Ammon's horn (tissue), 1 donor: ENCODE measurements at places on chromosomes 4 and X.

DNA sequence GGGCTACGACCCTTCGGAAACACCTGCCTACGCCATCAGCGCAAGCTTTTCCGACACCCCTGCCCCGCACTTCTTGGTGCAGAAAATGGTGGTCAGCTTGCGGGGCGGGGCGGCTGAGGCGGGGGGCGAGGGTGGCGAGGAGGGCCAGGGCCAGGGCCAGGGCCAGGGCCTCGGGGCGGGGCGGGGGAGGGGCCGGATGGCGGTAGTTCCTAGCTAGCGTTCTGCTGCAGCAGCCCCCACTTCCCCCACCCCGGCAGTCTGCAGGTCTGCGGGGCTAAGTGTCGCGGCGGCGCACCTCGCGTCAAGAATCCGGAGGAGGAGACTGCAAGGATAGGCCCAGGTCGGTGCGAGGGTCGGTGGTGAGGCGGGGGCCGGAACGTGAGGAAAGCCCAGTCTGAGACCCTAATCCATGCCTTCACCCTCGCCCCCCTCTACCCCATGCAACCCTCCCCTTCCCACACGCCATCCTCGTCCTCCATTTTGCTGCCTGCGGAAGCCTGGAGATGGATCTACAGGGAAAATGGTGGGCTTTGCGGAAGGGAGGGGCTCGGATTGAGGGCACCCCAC, 600 bp downstream of the BEX4 start:
- DNase-seq, result peak; percentile 42

GRCh38 chr4:36280555-36280954, 861 bp upstream of the DTHD1 start:
- peak; percentile 66 for DNase-seq

GRCh38 chr4:10746371-10747171, 62.0 kb upstream of the CLNK start:
- peak; percentile 64 for DNase-seq

- no peak for DNase-seq
These were observed 24.4 kb upstream of the SH3KBP1 start for GRCh38 chrX:19911784-19912183.
